ENCODE measurements at places on chromosomes 4 and X.

DNA sequence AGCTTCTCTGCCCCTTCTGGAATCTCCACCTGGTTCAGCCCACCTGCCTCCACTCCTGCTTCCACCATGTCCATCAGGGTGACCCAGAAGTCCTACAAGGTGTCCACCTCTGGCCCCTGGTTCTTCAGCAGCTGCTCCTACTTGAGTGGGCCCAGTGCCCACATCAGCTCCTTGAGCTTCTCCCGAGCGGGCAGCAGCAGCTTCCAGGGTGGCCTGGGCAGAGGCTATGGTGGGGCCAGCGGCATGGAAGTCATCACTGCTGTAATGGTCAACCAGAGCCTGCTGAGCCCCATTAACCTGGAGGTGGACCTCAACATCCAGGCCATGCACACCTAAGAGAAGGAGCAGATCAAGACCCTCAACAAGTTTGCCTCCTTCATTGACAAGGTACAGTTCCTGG lies 74.4 kb upstream of the ZXDA start:
- no peak for DNase-seq

GRCh38 chr4:145988628-145989027 lies 50.0 kb upstream of the ZNF827 start:
- no peak for DNase-seq

GRCh38 chr4:38894322-38894982 lies 26.8 kb downstream of the FAM114A1 start:
- no peak for DNase-seq

- DNase-seq: no peak
These were observed 155.9 kb upstream of the WDR1 start for GRCh38 chr4:10272511-10272910.

DNA sequence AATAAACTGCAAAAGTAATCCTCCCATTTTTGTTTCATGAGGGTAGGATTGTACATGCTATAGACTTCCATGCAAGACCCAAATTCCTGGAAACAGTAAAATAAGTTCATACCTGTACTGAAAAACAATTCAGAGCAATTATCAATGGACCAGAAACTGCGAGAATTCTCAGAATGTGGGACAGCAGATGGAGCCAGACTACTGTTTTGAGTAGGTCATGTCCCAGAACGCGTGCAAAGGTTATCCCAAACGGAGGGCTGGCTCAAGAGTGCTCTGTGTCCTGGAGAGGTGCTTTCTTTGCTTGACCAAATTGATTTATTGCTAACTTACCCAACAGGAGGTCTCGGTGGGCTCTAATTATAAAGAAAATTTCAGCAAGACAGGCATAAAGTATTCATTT lies 1.7 kb upstream of the MAGEH1 start:
- peak; percentile 4 for DNase-seq

DNA sequence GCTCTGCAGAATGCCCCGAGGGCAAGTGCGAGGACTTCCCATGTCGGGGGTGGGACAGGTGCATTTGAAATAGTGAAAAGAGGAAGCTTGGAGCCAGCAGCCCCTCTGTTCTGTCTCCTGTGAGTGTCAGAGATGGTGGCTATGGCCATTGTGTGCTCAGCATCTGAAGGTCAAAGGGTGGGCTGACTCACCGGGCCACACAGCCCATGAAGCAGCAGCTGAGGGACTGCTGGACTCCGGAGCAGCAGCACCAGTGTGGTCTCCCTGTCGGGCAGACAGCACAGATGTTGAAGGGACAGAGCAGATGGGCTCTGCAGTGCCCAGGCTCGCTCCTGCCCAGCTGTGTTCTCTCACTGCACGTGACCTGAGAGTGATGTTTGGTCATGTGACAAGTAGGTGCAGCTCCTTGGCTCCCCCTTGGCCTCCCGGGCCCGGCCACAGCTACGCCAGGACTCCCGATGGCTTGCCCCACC lies 53.5 kb downstream of the TBC1D14 start:
- DNase-seq: no peak
